ENCODE measurements at places on chromosomes 6 and 20.

GRCh38 chr6:144036064-144036834 lies 28.2 kb upstream of the PLAGL1 start:
- no peak for DNase-seq

- no peak for DNase-seq
Observed at GRCh38 chr6:22079783-22080182, 217.1 kb downstream of the PRL start.

DNA sequence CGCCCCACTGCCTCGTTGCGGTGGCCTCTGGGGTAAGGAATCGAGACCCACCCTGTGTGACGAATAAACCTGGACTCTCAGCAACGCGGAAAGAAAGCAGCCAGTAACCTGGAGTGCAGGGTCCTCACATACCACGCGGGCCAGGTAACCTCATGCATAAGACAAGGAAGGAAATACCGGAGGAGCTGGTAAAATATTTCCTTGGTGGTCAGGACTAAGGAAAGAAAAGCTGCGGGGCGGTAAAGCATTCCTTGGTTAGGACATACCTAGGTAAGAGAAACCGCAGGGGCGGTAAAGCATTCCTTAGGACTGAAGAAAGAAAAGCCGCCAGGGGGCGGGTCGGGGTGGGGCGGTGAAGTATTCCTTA lies 80.7 kb downstream of the SYTL3 start:
- no peak for DNase-seq

- no peak for DNase-seq
Observed at GRCh38 chr6:169221264-169221663, 32.4 kb downstream of the THBS2 start.

DNA sequence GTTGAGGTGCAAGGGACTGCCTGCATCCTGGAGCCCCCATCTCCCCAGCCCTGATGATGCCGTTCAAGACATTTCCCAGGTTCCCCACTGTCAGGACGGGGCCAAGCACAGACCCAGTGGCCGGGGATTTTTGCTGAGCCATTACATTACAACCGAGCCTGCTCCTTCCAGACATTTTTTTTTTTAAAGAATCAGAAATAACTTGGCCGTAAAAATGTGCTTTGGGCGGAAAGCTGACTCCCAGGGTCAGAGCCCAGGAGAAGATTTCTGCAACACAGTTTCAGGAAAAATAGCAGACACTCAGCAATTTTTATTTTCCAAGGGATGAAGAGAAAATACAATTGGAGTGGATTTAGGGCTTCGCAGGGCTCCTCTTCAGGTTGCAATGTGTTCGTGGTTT lies 87.9 kb downstream of the LRFN2 start:
- no peak for DNase-seq

- DNase-seq = no peak
Observed at GRCh38 chr6:7905416-7905815, 5.2 kb downstream of the TXNDC5 start.

- DNase-seq = no peak
Observed at GRCh38 chr6:165984729-165985275, 182.8 kb downstream of the TBXT start.

GRCh38 chr20:48530957-48531356 lies 296.8 kb downstream of the PREX1 start:
- DNase-seq = no peak

DNA sequence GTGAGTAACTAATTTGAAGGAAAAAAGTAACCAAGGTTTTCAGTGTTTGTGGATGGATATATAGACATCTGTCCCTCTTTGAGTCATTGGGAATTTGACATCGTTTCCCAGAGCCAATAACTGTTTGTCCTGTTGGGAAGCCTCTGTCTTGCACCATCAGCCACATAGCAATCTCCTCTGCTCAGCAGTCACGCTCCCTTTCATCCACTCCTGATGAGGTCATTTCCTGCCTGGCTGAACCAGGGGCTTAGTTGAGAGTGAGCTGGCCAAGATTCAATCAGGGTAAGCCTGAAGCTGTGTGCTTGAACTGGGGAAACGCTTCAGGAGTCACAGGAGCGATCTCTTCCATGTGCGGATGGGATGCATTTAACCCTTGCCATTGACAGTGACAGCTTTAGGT lies 121.5 kb upstream of the FOXQ1 start:
- DNase-seq = no peak

- DNase-seq = no peak
Observed at GRCh38 chr20:42192321-42192720, 574.1 kb upstream of the CHD6 start.

- no peak for DNase-seq
Observed at GRCh38 chr6:142712231-142712630, 232.7 kb downstream of the HIVEP2 start.

DNA sequence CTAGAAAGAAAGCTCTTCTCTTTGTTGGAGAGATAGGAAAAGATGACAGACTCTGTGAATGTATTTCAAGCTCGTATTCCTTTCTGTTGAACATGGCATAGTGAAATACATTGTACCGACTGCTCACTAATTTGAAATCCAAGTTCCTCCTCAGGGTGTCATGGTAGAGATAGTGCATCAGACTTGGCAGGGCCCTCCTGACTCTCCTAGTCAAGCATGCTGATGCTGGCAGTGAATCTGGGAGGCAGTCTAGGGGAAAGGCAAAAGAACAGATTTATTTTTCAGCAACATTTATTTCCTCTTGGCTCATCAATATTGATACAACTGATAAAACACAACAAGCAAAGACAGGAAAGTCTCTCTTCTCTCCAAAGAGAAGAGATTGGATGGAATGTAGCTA lies 356.3 kb upstream of the IRAK1BP1 start:
- DNase-seq = no peak

- DNase-seq = no peak
Observed at GRCh38 chr20:8718279-8718678, 350.6 kb upstream of the PLCB4 start.

Data from activated CD4-positive, CD25-positive, alpha-beta regulatory T cell treated with anti-CD3 and anti-CD28 coated beads, Interleukin-2, amount 50 U/mL, for 16 hours (primary cell).